ENCODE measurements at places on chromosomes 2 and 18.

DNA sequence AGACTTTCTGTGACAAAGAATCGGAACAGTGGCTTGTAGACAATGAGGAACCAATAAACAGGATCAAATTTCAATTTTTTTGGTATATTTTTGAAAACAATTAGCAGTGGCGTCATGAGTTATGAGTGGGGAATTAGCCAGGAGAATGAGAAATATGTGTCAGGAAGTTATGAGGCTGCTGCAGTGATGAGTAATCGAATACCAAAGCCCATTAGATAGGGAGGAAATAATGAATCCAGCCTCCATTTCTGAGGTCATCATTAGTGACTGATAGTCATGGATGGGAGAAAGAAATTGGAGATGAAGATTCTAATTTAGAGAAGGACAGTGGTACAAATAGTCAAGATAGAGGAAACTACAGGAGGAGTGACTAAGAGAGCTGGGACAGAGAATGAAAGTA lies 673.1 kb upstream of the VRK2 start:
- no peak for DNase-seq

DNA sequence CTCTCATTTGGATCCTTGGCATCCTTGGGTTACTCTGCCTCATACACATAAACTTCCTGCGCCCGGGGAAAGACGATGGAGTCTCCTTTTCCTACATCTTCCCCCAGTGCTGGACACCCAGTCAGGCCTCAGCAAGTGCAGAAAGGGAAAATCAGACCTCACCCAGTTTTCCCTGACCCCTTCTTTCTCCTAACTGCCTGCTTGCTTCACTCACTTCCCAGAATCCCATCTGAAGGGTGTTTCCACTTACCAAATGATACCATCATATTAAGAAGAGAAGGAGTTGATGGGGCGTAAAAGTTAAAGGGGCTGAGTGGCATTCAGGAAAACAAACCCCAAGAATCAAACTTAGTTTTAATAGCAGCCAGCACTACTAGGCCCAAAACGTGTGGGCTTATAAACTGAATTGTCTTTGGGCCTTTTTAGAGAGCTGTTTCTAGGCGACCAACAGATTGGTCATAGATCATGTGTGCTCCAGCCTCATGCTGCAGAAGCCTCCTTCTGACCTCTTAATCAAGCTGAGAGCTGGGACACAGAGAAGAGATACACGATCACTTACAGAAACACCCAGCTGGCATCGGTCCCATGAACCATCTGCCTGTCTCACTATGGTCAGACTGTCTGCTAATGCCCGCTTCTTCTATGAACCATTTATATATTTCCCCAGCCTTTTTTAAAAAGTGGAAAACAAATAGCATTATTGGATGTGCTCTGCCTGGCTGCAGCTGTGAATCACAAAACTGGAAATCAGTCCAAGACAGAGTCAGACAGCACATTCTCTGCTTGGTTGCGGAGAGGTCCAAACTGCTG lies 165.7 kb upstream of the SLC14A2 start:
- no peak for DNase-seq

- DNase-seq: no peak
Measured at GRCh38 chr2:27291865-27292264, 9.6 kb downstream of the TRIM54 start.

- no peak for DNase-seq
Measured at GRCh38 chr18:77700051-77700450, 450.4 kb downstream of the GALR1 start.

- no peak for DNase-seq
Measured at GRCh38 chr2:238950551-238950950, 102.7 kb downstream of the TWIST2 start.

DNA sequence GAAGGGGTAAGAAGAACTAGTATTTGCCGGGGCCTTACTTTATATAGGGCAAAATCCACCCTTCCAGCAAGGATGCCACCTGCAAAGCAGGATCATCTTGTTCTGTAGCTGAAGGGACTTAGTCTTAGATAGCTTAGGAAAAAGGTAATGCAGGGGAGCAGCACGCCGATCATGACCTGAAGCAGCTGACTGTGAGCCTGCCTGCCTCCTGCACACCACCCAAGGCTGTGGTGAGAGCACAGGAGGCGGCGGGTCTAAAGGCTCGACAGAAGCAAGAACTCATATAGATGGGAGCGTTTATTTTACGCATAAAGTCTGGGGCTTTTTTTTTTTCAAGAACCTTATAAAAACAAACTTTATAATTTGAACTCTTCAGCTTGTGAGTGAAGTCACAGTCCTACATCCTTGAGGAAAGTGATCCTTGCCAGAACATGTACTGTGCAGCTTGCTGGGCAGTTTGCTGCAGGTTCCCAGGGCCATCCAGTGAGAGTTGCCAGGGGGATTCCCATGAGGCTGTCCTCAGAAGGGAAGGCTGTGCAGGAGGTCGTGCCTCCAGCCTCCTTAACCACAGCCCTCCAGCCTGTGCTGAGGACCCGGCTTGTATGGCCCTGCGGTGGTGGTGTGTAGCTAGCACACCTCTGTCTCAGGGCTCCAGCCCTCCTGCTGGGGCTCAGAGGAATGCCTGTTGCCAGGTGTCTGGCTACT lies 92.1 kb downstream of the RNF144A start:
- DNase-seq: no peak

DNA sequence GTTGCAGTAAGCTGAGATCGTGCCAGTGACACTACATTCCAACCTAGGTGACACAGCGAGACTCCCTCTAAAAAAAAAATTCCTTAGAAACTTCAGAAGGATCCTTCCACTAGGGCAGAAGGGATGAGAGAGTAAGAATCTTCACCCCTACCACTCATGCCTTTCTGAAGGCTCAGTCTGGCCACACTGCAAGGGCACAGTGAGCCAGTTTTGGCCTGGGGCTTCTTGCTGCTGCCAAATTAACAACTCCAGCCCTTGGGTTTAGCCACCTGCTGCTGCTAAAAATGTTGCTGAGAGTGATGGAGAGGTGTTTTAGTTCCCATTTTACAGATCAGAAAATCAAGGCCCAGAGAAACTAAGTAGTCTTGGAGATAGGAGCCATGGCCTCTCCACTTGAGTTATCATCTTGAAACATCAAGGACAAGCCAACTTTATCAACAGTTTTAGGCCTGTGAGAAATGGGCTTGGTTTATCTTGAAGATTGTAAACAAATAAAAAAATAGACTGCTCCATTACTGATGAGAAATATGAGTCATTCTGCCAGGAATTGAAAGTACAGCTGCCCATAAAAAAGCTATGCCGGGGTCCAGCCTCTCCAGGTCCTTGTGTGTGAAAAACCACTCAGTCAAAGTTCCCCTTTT lies 31.9 kb upstream of the CASP8 start:
- no peak for DNase-seq

- no peak for DNase-seq
Measured at GRCh38 chr2:143807192-143807591, 678.0 kb downstream of the ARHGAP15 start.

DNA sequence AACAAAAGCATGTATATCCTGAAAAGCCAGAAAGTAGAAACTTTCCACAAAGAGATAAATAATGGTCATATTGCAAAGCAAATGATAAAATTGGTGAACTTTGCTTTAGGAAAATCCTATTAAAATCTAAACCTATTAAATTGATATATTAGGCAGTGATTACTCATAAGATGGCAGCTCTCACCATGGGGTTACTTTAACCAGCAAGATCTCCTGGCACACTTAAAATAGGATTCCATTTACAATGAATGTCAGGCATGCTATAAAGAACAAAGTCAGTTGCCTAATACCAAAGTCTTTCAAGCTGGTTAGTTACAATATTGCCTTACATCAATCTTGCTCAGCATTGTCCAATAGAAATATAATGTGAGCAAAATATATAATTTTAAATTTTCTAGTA lies 816.2 kb downstream of the BCL11A start:
- DNase-seq: no peak

DNA sequence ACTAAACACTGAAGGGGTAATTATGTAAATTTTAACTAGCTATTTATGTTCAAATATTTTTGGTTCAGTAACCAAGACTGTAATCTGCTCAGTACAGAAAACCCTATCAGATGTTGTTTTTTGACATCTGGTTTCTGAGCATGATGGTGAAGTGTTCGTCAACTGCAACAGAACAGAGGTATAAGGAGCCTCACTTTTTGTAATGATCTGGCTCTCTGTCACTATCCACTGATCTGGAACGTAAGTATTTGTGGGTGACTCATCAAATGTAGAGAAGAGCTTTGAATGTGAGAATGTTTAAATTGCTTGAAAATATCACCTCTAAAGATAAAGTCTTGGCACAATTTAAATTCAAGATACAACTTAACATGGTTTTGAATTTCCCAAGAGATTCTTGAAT lies 213.6 kb upstream of the FAM98A start:
- DNase-seq: no peak

GRCh38 chr2:24181849-24182248 lies 7.0 kb downstream of the FAM228A start:
- no peak for DNase-seq

DNA sequence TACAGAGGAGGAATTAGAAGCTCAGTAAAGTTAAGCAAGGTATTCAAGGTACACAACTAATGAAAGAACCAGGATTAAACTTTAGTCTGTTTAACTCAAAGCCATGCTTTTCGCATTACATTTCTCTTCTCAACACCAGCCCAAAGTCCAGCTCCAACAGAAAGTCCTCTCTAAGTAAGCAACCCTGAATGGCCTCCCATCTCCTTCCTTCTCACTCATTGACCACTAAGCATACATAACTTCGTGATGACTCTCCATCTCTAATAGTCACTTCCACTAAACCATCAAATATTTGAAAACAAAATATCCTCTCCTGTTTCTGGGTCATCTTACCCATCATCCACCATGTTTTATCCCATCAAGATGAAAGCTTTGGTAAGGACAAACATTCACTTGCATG lies 219.8 kb downstream of the RAD51AP2 start:
- DNase-seq: no peak

- no peak for DNase-seq
Measured at GRCh38 chr18:59725142-59725541, 27.9 kb upstream of the CCBE1 start.

DNA sequence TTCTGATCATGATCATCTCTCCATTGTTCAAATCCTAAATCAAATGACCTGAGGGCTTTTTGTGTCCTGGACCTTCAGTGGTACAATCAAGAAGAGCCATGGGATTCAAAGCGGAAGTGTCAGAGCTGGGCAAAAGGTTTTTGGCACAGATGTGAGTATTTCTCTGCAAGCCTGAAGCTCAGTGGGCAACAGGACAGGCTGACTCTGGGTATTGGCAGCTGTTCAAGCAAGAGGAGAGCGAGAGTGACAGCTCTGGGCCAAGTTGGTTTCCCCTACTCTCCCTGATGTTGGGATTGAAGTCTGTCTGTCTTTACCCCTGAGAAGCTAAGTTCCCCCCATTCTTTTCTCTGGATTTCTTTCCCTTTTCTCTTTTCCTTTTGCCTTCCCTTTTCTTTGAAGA lies 33.3 kb downstream of the DSEL start:
- no peak for DNase-seq

DNA sequence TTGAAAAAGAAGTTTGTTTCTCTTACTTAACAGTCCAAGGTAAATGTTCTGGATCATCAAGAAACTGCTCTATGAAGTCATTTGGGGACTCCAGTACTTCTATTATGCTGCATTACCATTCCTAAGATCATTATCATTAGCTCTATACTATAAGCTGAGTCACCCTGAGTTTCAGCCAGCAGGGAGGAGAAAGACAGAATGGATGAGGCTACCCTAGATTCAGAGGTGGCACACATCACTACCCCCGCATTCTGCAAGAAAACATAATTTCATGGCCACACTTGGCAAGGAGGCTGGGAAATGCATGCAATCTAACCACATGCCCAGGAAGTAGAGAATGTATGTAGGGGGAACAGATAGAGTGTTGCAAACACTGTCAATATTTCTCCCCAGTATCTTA lies 16.6 kb upstream of the LNPK start:
- DNase-seq: no peak

- no peak for DNase-seq
Measured at GRCh38 chr2:100800915-100801314, 19.0 kb upstream of the NPAS2 start.

- DNase-seq: no peak
Measured at GRCh38 chr2:6111781-6112261, 419.6 kb downstream of the SOX11 start.

DNA sequence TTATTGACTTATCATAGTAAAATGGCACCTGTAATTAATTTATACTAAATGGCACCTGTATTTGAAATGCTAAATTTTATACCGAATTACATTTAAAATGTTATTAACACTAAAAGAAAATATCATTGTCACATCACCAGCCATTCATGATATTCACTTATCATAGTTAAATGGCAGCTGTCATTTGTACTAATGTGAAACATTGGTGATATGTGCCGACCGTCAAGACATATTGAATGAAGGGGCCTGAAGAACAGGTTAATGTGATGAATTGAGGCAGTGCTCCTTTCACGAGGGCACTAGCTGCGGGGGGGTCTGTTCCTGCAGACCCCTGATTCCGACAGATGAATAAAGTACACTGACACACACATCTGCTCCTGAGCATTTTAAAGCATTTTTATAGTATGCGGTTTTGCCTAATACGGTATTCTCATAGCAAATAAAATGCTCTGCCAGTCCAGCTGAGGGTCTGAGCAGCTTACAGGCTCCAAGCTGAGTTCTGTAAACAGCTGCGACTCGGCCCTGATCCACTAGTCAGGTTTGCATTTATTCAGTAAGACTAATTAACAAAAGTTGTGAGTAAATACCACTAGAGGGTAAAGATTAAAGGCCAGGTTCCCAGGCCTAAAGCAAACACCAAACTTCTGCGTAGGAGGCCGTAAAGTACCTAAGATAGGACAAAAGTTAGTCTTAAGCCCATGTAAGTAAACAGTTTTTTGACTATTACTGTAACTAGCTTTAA lies 593.4 kb upstream of the NETO1 start:
- no peak for DNase-seq

DNA sequence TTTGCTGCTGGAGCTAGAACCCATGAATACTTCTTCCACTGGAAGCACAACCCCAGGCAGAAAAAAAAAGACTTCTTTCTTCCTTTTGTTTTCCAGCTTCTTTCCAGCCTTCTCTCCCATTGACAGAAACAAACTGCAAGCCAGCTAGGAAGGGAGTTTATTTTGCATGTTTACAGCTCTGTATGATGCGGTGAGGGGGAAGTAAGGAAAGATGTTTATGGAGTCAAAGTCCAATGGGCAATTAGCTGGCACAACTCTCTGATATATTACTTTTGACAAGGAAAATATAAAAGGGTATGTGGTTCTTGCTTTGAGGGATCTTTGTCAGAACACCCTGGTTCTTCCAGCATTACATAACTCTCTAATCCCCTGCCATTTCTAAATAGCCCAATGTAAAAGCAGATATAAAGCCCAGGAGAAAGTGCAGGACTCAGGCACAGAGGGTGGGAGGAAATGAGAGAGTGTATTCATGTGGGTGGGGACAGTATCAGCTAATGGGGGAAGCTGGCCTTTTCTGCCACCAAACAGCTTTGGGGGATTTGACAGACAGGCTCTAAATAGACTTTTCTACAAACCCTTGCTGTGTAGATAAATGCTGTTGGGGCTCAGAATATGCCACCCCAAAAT lies 9.3 kb upstream of the NMS start:
- DNase-seq: no peak

DNA sequence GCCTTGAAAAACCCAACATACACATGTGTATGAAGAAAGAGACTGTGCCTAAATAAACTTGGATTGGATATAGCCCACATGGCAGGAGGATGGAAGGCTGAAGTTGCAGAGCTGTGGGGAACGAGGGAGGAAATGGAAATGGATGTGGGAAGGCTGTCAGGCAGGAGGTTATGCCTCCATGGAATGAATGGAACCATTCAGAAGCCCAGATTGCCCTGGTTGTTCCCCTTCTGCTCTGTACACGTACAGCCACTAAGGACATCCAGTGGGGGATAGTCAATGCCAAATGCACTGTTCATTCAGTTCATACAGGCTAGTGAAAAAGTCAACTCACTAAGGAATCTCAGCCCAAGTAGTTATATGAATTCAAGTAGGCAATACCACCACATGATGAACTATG lies 463.7 kb downstream of the TNS1 start:
- DNase-seq: no peak
